ENCODE measurements at places on chromosomes 3 and 15. TPM values are rescaled to one million over a fixed set of nuclear protein-coding genes. Genes with fewer than 3 reads are reported as not detected.
A peak's percentile ranks its signal among the peaks of the same experiment; 100 is the strongest.

The MST1R gene
- polyA plus RNA-seq: 0.64 TPM

The SYNPR gene
- polyA plus RNA-seq: not detected

The ELL3 gene
- polyA plus RNA-seq: 2.0 TPM

The SERPINI2 gene
- not detected for polyA plus RNA-seq

The ACTR8 gene
- polyA plus RNA-seq: 33.0 TPM

The ACAP2 gene
- polyA plus RNA-seq: 28.7 TPM

The ANKRD34C gene
- not detected for polyA plus RNA-seq

The MORC1 gene
- polyA plus RNA-seq: not detected

The MAP1A gene
- polyA plus RNA-seq: 54.0 TPM

DNA sequence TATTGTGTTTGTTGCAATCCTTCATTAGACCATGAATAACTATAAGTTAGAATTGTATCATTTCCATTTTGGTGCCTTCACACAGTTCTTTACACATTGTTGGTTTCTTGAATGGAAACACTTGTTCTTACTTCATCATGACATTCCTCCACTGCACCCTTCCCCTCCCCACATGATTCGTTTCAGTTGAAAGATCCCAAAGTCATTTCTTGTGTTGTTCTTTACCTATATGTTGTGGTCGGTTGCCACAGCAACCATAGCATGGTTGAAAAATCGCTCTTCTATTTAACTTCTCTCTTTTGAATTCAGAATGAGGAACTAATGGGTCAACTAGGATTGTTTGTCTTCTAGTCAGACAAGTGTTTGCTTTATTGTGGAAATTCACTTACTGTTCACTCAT, 103.3 kb downstream of the IL1RAP start:
- DNase-seq: no peak

GRCh38 chr3:22106213-22106896, 355.3 kb upstream of the ZNF385D start:
- no peak for DNase-seq

DNA sequence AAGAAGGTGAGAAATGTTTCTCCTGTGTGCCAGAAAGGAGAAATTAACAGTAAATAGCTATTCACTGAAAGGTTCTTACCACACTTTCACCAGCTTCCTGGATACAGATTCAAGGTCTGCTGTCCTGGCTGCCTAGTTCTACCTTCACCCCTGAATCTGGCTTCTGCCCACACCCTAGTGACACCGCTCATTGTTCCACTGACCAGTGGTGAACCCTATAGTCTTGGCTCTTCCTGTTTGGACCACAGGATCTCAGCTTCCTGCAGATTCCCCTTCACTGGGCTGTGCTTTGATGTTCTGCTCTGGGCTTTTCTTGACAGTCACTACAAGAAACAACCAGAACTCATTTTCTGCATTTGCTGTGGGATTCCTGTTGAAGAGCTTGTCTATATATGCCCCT, 250.0 kb downstream of the XXYLT1 start:
- DNase-seq: no peak

- no peak for DNase-seq
These were observed 16.5 kb downstream of the LRIG1 start for GRCh38 chr3:66484106-66484844.

- no peak for DNase-seq
These were observed 917.5 kb downstream of the FHIT start for GRCh38 chr3:60333710-60334109.

GRCh38 chr15:57866149-57866736, 159.7 kb downstream of the POLR2M start:
- DNase-seq: no peak

DNA sequence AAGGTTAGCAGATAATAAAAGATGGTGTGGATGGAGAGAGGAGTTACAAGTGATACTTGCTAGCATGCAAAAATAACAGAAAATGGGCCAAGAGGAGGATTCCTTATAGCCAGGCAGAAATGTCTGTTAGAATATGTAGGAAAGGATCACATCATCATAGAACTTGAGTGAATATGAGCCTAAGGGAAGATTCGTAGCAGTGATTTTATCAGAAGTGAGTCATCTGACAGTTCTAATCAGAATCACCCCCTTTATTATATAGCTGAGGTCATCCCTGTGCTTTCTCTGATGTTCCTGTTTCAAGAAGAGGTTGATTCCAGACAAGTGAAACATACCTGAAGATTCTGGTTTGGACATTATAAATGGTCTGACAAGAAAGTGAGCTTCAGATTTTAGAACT, 22.9 kb downstream of the EXOG start:
- peak; percentile 70 for DNase-seq

GRCh38 chr15:70357453-70357852, 259.7 kb upstream of the TLE3 start:
- no peak for DNase-seq

- no peak for DNase-seq
These were observed at the start of gene YEATS2 for GRCh38 chr3:183697610-183698317. Gene YEATS2, plus strand, starts transcription at chr3:183697797. Its CDS starts 17,366 bp downstream, at chr3:183715163.

GRCh38 chr3:46127503-46127902, 80.6 kb downstream of the CCR1 start:
- DNase-seq: peak; percentile 78

DNA sequence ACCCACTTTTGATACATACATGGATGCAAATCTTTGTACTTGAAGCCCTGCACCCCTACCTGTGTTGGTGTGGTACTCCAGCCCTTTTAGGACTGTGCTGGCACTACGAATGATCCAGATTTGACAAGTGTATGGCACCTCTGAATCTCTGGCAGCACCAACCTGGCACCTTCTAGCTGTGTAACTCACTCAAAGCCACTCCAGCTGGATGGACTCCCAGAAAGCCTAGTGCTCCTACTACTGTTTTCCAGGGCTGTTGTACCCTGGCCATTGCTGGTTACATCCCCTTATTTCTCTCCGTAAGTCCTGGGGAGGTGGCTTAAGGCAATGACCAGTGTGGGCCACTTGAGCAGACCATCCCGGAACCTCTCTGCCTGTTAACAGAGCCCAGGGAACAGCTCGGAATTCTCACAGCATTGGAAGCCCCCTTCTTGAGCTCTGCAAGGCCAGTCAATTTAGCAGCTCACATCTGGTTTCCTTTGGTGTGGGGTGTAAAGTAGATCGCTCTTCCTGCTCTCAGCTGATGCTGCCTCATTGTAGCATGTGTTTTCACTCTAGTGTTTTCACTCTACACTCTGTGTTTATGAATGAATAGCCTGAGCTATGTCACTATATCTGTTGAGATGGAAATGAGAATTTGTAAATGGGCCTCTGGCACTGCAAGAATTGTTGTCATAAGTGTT, 12.2 kb downstream of the CALML4 start:
- DNase-seq: no peak

- no peak for DNase-seq
These were observed 16.0 kb downstream of the TNK2 start for GRCh38 chr3:195892105-195893043.

DNA sequence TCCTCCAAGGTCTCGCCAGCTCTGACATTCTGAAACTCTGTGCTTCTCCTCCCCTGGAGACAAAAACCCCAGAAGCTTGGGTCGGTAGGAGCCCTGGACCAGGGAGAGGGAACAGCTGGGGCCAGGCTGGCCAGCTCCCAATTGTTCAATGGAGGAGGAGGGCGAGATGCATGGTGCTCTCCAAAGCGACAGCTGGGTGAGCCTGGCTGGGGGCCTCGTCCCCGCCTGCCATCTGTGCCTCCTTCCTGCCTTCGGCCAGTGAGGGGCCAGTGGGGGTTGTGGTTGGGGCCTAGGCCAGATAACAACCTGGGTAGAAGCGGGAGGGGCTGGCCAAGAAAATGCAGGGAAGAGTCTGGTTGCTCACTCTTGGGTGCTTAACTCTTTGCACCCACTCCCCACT, 79.4 kb downstream of the CORO2B start:
- no peak for DNase-seq

DNA sequence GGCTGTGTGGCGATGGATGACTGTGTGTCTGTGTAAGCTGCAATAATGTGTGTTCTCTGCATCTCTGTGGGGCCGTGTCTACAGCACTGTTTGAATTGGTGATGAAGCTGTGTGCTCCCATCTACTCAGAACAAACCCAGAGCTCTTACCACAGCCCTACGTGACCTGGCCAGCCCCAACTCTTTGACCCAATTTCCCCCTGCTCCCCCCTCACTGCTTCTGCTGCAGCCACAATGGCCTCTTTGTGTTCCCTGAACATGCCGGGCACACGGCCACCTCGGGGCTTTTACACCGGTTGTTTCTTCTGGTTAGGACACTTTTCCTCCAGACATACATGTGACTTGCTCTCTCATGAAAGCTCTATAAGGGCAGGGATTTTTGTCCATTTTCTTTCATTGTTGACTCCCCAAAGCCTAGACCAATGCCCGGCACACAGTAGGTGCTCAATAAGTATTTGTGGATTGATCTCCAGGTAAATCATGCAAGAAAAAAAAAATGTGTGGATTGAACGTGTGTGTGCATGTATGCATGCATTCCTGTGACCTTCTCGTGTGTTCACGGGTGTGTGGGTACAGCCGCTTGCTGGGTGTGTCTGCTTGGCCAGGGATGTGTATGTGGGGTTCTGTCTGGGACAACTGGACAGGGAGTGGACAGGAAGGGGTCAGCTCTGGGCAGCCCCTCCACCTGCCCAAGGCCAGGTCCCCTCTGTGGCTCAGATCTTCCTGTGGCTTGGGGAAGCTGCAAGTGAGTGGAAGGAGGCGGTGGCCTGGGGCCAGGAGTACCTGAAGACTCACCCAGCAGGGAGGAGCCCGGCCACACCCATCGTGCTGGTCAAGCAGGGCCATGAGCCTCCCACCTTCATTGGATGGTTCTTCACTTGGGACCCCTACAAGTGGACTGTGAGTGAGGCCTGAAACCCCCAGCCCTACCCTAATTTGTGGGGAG, 14.8 kb downstream of the VILL start:
- DNase-seq: no peak

GRCh38 chr15:70526221-70526973, 237.0 kb downstream of the UACA start:
- peak; percentile 73 for DNase-seq

GRCh38 chr15:95972041-95972553, 358.4 kb upstream of the NR2F2 start:
- DNase-seq: peak; percentile 36

- DNase-seq: no peak
These were observed 102.8 kb downstream of the EEFSEC start for GRCh38 chr3:128256131-128256530.

GRCh38 chr15:31403606-31404005, 77.0 kb downstream of the KLF13 start:
- DNase-seq: no peak

- DNase-seq: no peak
These were observed 11.0 kb upstream of the ANKRD28 start for GRCh38 chr3:15808679-15809310.

DNA sequence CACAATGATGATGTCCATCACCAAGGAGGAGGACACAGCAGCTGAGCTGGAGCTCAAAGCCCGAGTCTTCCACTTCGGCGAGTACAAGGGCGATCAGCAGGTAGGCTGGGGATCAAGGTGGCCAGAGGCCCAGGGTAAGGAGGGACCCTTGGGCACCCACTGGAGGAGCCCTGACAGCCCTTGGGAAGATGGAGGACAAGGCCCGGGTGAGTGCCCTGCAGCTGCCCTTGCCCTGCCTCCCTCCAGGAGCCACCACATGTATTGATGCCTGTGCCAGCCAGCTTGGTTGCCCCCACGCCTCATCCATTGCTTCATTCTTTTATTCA, 38.4 kb downstream of the CFAP100 start:
- DNase-seq: no peak

DNA sequence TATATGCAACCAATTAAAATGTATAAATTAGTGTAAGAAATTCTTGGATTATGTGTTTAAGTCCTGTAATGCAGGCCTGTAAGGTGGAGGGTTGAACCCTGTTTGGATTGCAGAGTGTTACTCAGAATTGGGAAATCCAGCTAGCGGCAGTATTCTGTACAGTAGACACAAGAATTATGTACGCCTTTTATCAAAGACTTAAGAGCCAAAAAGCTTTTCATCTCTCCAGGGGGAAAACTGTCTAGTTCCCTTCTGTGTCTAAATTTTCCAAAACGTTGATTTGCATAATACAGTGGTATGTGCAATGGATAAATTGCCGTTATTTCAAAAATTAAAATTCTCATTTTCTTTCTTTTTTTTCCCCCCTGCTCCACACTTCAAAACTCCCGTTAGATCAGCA, 65.4 kb upstream of the ACAD9 start:
- no peak for DNase-seq

DNA sequence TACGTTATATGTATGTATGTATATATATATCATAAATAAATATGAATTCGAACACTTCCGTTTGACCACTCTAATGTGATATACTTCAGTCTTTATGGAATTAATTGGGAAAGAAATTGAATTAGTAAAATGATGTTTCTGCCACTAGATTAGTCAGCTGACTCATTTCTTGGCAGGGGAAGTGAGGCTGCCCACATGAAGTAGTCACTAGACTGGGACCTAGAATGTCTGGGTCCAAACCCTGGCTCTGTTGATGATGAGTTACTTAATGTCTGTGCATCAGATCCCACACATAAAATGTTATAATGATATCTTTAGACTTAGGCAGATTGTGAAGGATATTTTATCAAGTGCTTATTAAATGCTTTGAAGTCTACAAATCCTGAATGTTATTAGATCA, 27.4 kb upstream of the ARL14 start:
- DNase-seq: no peak

GRCh38 chr3:37290551-37290950, 116.2 kb upstream of the LRRFIP2 start:
- no peak for DNase-seq

DNA sequence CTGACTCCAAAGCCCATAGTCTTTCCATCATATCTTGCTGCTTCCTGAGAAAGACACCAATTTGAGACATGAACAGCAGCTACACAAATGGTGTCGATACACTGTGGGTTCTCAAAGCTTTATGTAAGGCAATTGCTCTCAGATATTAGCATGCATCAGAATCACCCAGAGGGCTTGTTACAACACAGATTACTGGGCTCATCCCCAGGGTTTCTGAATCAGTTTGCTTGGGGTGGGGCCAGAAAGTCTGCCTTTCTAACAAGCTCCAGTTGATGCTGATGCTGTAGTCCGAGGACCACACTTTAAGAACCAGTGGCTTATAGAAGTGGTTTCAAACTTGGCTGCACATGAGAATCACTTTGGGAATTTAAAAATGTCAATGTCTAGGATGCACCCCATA, 86.5 kb downstream of the SEMA6D start:
- no peak for DNase-seq

DNA sequence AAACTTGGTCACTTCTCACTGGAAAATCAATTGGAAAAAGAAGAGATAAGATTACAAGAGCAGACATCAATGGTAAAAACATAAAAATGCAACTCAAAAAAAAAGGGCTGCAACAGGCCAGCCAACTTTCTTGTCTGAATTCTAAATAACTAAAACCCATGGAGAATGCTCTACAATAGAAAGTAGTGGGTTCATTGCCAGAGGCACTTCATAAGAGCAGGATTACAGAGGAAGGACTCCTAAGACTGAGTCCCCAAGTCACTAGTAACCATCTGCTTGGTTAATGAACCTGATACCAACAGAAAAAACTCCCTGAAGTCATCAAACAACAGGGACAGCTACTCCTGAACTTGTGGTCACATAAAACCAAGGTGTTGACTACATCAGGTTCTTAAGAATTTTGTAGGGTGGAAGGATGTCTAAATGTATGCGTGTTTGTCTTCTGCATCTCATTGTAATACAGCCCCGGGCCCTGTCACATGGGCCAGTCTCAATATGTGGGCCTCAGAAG, 148.6 kb downstream of the IMPG2 start:
- DNase-seq: no peak

Measured in BJ (cell line).